ENCODE measurements at places on chromosomes 11 and 22. TPM values are rescaled to one million over a fixed set of nuclear protein-coding genes. Genes with fewer than 3 reads are reported as not detected.

- DNase-seq: no peak
These were observed 66.7 kb upstream of the CAPRIN1 start for GRCh38 chr11:33984682-33985389.

DNA sequence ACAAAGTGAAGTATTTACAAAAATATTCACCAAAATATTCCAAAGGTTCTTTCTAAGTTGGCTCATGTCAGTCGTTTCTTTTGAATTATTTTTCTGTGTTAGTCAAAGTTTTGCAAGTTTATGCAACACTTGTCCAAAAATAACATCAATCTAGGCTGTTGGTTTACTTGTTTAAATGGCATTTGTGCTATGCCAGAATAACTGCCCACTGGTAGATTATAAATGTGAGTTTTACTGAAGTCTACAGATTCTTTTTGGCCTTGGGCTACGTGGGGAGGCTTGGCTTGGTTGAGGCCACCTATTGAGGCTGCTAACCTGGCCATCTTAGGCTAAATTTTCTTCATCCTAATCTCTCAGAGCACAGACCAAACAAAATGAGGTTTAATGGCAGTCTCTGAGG lies 1091.9 kb upstream of the RAG2 start:
- no peak for DNase-seq

The JHY gene
- polyA plus RNA-seq: 12.9 TPM

- DNase-seq: no peak
These were observed 9.5 kb downstream of the IGLL5 start for GRCh38 chr22:22897091-22897490.

Measured in renal cortex interstitium (tissue), 15 donors.